CD8-positive, alpha-beta memory T cell (primary cell): ENCODE measurements at places on chromosomes 11 and 22. TPM values are rescaled to one million over a fixed set of nuclear protein-coding genes. Genes with fewer than 3 reads are reported as not detected.

The MYO7A gene
- 0.06 TPM for polyA plus RNA-seq

The TLCD5 gene
- polyA plus RNA-seq, result 0.16 TPM

The B3GAT1 gene
- polyA plus RNA-seq, result 0.07 TPM

GRCh38 chr11:66189031-66189745 is 79.3 kb upstream of the RAB1B start:
- DNase-seq, result no peak

GRCh38 chr22:38431266-38432010 is 23.6 kb downstream of the KCNJ4 start:
- no peak for DNase-seq
